Type B pancreatic cell (in vitro differentiated cells): ENCODE measurements at places on chromosomes 16 and 17.

DNA sequence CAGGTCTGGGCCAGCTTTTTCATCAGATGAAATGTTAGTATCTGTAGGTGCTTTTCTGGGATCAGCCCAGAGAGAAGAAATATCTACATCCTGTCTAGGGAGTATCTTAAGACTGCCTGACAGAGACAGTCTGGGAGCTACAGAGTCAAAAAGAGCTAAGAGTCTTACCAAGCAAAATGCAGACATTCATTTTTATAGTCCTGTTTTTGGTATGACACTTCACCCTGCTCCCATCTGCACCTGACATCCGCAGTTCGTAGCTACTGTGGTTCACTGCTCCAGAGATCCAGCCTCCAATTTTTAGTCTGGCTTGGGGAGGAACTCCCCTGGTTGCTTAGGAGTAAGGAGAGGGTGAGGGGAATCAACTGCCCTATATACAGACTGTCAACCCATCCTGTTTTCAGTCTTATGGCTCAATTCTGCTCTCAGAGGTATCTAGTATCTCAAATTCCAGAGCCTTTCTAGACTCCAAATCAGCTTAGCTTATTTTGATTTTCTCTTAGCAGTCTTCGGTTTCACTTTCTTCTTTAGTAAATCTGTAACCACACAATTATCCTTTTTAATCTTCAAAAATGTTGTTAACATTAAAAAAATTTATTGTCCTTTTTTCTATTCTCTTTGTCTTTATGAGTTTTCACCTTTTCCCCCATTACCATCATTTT is 97.8 kb downstream of the TMEM100 start:
- no peak for DNase-seq

- DNase-seq = no peak
Measured at GRCh38 chr17:43543300-43543699, 2.8 kb downstream of the ETV4 start.

DNA sequence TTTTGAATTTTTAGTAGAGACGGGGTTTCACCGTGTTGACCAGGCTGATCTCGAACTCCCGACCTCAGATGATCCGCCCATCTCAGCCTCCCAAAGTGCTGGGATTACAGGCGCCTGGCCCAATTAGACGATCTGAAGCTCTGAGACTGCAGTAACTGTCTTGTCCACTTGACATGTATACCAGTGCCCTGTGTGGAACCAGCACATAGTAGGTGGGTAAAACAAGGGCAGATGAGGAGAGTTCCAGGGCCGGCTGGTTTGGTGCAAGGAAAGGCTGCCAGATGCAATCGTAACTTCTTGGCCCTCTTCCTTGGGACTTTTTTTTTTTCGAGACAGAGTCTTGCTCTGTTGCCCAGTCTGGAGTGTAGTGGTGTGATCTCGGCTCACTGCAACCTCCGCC is 3.1 kb downstream of the C17orf113 start:
- no peak for DNase-seq

DNA sequence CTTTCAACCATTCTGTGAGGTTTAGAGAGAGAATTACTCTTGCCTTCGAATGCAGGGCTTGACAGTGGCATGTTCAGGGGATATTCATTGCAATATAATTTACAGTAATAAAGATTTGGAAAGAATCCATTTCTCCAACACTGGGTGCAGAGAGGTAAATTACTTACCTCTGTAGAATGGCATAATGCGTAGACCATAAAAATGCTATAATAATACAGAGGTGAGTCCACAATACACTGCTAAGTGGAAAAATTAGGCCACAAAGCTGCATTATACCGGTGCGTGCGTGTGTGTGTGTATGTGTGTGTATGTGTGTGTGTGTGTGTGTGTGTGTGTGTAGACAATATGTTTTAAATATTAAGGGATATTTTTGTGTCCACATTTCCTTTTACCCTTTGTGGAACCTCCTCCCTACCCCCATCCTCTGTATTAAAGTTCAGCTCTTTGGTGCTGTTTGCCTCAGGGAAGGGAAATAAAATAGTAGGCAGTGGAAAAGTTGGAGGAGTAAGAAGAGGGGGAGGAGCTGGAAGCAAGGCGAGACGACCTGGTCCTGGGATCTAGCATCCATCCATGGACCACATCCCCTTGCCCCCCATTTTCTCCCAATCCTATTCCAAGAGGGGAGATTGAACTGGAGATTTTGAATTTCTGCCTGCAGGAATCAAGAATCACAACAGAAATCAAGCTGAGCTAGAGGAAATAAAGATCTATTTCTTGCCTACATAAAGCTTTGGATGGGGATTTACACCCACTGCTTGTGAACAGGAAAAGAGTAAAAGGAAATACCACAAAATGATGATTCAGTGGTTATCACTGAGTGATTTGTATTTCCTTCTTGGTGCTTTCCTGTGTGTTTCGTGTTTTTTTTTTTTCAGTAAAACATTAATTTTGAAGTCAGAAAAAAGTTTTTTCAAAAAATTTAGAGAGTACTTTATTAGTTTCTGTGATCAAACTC is 124.8 kb downstream of the RGS9 start:
- no peak for DNase-seq

- DNase-seq = no peak
Measured at GRCh38 chr17:6420173-6420641, 14.7 kb downstream of the AIPL1 start.
